Stimulated activated CD4-positive, alpha-beta T cell treated with anti-CD3 and anti-CD28 coated beads, Interleukin-1b, Interleukin-23, amount 100 ng/mL, for 48 hours (primary cell): ENCODE measurements at places on chromosomes 4 and X.
A peak's percentile ranks its signal among the peaks of the same experiment; 100 is the strongest.

- peak; percentile 42 for DNase-seq
Observed at GRCh38 chr4:1026115-1026514, 14.7 kb downstream of the FGFRL1 start.

- no peak for DNase-seq
Observed at GRCh38 chr4:14877246-14878225, 124.7 kb upstream of the CPEB2 start.

DNA sequence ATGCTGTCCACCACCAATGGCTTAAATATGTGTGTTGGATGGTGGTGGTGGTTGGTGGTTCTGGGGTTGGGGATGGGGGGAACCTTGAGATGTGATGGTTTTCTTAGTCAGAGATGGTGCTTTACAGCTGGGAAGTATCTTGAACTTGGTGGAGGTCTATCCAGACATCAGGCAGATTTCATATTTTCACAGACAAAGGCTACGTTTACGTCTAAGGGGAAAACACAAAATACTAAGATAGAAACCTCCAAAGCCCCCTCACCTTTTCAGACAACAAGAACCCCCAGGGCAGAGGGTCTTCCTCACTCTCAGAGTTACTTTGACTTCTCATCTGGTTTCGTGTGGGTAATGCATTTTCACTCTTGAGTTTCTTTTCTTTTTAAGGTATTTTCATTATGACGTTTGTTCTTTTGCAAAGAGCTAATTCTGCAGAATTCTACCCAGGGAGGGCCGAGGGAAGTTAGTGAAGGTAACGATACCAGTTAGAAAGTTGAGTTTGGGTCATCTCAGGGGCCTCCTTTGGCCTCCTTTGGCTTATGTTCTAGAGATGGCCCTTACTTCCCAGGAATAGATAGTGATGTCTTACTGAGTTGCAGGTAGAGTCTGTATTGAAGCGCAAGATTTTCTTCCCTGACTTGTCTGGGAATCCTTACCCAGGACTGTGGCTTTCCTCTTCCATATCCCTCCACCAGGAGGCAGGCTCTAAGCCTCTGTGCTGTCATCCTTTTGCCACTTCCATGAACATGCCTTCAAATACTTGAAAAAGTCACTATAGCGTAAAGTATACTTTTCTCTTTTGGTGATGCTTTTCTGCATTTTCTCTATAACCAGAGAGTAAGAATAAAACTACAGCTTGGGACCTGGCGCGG is 31.9 kb downstream of the RHOH start:
- no peak for DNase-seq

DNA sequence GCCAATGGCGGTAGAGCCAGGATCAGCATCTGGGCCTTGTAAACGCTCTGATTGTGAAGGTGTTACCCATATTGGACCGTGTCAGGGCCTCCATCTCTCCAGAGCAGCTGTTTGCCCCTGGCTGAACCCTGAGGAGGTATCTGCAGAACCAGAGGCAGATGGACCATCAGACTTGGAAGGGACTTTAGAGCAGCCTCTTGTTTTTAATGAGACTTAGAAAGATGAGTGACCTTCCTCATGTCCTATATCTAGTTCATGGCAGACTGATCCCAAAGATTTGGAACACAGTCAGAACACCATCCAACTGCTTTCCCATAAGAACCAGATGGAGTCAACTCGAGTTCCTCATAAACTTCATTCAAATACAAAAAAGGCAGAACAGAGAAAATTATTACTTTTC is 135.1 kb upstream of the MSX1 start:
- no peak for DNase-seq
